ENCODE measurements at places on chromosomes 2 and 18.
A peak's percentile ranks its signal among the peaks of the same experiment; 100 is the strongest.

DNA sequence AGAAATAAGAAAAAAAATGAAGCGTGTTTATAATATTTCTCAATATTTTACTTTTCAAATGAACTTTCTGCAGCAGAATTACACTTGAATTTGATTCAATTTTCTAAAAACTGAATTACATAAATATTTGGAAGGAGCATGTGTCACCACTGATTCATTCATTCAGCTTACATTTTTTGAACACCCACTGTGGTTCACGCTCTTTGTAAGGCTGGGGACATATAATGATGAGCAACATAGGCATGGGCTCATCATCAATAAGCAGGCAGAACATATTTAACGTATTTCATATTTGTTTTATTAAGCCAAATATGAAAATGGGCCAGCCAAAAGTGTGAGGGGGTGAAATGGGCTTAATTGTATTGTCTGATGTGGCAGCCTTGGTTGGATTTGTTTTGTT lies 209.1 kb downstream of the CTNNA2 start:
- DNase-seq, result no peak

DNA sequence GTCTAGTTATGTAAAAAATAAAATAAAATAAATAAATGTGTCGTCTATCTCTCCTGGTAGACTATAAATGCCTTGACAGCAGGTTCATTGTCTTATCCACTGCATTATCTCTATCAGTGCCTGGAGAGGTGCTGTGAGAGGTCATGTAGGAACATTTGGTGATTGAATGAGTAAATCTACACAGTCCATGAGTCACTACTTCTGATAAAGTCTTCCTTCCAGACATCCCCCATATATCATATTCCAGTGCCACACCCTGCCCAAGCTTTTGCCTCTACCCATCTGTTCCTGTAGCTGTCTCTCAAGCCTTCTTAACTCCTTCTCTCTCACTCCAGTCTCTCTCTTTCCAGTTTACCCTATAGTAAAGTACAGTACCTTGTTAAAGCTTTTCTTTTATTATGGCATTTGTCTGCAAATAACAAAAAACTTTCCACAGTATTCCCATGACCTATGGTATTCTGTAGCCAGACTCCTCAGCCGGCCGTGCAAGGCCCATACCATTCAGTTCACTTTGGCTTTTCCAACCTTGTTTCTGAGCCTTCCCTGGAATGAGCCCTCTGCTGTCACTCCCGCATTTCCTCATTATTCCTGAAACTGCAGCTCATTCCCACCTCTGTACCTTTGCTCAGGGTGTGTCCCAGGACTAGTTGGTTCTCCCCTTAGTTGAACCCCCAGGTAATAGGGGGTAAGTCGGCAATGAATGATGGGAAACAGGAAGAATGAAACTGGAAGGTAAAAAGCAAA lies 37.5 kb downstream of the ANXA4 start:
- DNase-seq, result no peak

- DNase-seq, result no peak
Observed at GRCh38 chr2:149572102-149572953, 15.2 kb downstream of the MMADHC start.

DNA sequence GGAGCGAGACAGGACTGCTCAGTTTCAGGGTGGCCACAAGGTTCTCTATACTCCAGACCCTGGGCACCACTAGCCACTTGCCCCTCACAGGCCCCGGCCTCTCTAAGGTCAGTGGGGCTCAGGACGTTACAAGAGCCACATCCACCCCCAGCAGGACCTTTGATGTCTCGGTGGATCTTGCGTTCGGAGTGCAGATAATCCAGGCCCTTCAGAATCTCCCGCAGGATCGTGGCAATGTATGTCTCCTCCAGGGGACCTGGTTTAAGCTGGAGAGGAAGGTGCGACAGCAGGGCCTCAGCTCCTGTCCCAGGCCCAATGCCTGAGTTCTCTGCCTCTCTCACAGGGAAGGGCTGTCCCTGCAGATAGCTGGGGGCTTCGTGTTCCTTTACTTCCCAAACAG lies 8.4 kb downstream of the STK25 start:
- peak; percentile 43 for DNase-seq

DNA sequence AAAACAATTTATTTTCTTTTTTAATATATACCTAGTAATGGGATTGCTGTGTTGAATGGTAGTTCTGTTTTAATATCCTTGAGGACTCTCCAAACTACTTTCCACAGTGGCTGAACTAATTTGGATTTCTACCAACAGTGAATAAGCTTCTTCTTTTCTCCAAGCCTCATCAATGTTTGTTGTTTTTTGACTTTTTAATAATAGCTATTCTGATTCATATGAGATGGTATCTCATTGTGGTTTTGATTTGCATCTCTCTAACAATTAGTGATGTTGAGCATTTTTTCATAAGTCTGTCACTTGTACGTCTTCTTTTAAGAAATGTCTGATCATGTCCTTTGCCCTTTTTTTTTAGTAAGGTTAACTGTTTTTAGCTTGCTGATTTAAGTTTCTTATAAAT lies 863.3 kb downstream of the CNTNAP5 start:
- no peak for DNase-seq

- no peak for DNase-seq
Observed at GRCh38 chr18:58552057-58552461, 76.8 kb downstream of the ALPK2 start.

- DNase-seq, result no peak
Observed at GRCh38 chr2:95667480-95667879, 75.7 kb downstream of the TRIM43 start.

- DNase-seq, result no peak
Observed at GRCh38 chr2:201452922-201453643, 1.5 kb downstream of the STRADB start.

DNA sequence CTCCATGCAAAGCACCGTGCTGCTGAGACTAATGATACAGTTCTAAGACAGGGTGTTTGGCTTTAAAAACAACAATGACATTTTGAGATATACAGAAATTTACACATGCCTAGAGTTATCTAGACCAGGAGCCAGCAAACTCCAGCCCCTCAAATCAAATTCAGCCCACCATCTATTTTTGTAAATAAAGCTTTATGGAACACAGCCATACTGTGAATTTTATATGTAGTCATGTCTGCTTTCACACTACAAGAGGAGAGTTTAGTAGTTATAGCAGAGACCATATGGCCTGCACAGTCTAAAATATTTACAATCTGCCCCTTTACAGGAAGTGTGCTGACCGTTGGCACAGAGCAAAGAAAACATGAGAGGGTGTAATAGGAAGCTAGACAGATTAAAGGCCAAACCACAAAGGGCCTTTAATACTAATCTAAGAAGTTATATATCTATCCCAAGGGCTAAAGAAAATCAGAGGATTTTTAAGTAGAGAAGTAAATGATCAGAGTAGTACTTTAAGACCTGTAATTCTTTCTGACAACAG lies 39.4 kb downstream of the NBAS start:
- DNase-seq, result no peak

- DNase-seq, result no peak
Observed at GRCh38 chr2:169034256-169034655, 3.1 kb upstream of the ABCB11 start.

- DNase-seq, result no peak
Observed at GRCh38 chr2:150473767-150474166, 13.7 kb downstream of the RND3 start.

GRCh38 chr2:181528441-181528840 lies 71.3 kb downstream of the ITGA4 start:
- no peak for DNase-seq
